ENCODE measurements at places on chromosomes 1 and 21. TPM values are rescaled to one million over a fixed set of nuclear protein-coding genes. Genes with fewer than 3 reads are reported as not detected.
A peak's percentile ranks its signal among the peaks of the same experiment; 100 is the strongest.

GRCh38 chr1:216910081-216910840 is 187.0 kb upstream of the ESRRG start:
- DNase-seq, result no peak

- no peak for DNase-seq
These were observed 14.1 kb downstream of the DDAH1 start for GRCh38 chr1:85450832-85451231.

DNA sequence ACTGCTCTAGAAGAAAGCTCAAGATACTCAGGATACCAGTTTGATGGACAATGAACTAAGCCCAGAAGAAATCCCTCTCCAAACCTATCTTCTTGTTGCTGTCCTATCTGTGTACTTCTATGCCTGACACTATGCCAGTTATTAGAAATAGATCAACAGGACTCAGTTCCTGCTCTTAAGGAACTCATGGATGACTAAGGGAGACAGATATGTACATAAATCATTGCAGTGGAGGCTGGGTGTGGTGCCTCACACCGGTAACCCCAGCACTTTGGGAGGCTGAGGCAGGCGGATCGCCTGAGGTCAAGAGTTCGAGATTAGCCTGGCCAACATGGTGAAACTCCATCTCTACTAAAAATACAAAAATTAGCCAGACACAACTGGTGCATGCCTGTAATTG is 42.4 kb upstream of the AK4 start:
- no peak for DNase-seq

- DNase-seq, result no peak
These were observed 22.9 kb downstream of the NIPAL3 start for GRCh38 chr1:24438423-24438901.

PCSK9 gene
- polyA plus RNA-seq, result 11.8 TPM

GRCh38 chr1:17141441-17142197 is 22.4 kb upstream of the PADI2 start:
- no peak for DNase-seq

SH3BGR gene
- polyA plus RNA-seq, result 5.6 TPM

DNA sequence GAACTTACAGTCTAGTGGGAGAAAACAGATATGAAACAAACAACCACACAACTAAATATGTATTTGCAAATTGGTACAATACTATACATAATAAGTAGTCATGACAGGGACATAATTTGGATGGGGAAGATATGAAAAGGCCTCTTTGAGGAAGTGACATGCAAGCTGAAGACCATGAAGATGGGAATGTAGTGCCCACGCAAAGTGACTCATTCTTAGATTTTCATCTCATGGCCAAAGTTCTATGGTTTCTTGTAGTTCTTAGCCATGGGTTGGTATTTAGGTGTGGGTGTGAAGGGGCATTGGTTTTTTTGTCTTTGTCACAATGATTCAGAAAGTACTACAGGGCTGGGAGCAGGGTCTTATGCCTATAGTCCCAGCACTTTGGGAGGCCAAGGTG is 105.4 kb upstream of the FAM78B start:
- no peak for DNase-seq

DNA sequence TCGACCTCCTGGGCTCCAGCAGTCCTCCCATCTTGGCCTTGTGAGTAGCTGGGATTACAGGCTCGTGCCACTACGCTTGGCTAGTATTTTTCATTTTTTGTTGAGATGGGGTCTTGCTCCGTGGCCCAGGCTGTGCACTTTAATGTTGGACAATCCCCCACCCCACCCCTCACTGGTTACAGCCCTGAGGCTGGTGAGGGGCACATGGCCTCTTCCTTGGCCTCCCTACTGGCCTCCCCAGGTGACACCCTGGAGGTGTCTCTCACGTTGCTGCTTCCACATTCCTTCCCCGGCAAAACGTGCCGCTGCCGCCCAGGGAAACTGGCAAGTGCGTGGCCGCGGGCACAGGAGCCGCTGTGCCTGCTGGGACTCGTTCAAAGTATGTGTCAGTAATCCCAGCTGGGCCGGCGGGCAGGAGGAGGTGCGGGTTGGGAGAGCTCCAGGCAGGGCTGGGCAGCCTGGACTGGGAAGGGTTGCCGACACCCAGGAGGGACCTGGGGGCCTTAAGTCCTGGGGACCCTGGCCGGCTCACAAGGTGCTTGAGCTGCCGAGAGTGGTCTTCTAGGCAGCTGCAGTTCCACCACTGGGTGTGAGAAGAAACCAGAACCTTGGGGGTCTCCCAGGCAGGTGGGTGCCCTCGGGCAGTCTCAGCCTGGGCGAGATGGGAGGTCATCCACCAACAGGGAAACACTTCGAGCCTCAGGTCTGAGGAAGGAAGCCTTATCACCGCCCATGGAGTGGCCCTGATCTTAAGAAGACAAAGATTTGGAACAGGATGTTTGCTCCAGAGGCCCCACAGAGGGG is 6.5 kb downstream of the WNT3A start:
- DNase-seq, result no peak

DNA sequence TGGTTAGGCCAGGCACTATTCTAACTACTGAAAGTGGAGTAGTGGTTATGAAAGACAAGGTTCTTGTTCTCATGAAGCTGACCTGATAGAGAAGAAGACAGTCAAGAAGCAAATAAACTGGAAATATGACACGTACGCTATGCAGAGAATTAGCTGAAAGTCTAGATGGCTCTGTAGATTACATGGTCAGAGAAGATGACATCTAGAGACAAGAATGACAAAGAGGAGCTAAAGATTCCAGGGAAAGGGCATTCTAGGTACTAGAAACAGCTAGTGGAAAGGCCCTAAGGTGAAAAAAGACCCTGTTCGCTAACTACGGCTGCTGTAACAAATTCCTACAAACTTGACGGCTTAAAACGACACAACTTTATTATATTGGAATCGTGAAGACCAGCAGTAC is 68.0 kb upstream of the NRIP1 start:
- no peak for DNase-seq

DNA sequence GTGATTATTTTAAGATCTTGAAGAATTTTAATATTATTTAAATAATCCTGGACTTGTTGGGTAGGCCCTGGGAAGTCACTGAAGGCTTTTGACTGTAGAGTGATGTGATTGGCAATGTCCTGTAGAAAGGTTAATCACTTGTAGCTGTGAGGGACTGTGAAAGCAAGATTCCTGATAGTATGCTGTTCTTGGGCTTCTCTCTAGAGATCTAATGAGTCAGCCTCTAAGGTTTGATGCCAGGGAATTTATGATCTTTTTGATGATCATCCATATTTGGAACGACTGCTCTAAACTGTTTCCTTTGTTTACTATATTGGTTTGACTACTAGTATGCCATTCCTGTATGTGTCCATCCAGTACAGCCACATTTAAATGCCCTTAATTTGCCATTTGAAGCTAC is 56.5 kb downstream of the CAMSAP2 start:
- no peak for DNase-seq

MAEL gene
- polyA plus RNA-seq, result 1.4 TPM

DNA sequence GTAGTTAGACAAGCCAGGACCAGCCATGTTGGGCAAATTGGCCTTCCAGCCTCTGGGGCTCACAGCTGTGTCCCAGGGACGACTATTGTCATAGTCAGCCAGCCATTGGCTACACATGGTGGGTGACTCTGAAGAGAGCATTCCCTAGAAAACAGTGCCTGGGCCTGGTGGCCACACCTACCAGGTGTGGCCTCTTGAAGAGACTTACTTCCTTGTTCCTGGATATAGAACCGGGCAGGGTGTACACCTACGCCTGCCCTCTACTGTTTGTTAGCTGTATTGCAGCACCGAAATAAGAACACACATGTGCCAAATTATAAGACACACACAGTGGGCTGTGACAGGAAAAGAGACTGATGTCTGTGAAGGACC is 134.6 kb upstream of the ARHGEF16 start:
- DNase-seq, result no peak

GRCh38 chr1:9439074-9439761 is 100.0 kb upstream of the SLC25A33 start:
- DNase-seq, result no peak

TGFB2 gene
- 10.0 TPM for polyA plus RNA-seq

CFAP141 gene
- not detected for polyA plus RNA-seq

- DNase-seq, result no peak
These were observed 34.5 kb upstream of the TDRD10 start for GRCh38 chr1:154467434-154468102.

SLAMF6 gene
- polyA plus RNA-seq, result 0.37 TPM

HHIPL2 gene
- 0.60 TPM for polyA plus RNA-seq

GRCh38 chr1:111756124-111756513 is 418 bp downstream of the DDX20 start:
- DNase-seq, result no peak

DNA sequence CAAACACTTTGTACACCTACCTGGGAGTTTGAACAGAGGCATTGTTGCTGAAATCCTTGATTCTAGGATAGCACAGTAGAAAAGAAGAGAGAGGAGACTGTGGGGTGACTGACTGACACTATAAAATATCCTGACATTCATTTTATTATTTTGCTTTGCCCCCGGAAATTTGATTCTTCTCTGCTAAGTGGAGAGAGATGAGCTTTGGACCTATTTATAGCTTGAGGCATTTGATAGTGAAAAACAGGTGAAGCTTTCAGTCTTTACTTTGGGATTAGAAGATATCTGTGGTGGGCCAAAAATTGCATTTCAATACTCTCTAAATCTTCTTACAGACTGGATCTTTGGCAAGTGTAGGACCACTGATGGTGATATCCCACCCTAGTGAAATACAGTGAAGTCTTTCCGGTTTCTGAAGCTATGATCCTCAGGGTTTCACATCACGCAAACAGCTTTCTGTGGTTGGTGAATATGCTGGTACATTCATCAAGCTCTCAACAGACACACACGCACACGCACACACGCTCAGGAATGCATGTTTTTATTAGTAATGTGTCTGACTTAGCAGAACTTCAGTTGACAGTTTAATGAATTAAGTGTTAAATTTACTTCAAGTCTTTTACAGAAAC is at the start of gene AMPD1:
AMPD1 (minus strand) TSS at position 117 of the 629 bp plus-strand sequence; CDS start at position 42, 75 bp downstream.
- DNase-seq, result no peak

- DNase-seq, result no peak
These were observed 930 bp downstream of the ARHGEF10L start for GRCh38 chr1:17540255-17541001.

GRCh38 chr1:70893381-70893780 is 154.2 kb downstream of the PTGER3 start:
- no peak for DNase-seq

DNA sequence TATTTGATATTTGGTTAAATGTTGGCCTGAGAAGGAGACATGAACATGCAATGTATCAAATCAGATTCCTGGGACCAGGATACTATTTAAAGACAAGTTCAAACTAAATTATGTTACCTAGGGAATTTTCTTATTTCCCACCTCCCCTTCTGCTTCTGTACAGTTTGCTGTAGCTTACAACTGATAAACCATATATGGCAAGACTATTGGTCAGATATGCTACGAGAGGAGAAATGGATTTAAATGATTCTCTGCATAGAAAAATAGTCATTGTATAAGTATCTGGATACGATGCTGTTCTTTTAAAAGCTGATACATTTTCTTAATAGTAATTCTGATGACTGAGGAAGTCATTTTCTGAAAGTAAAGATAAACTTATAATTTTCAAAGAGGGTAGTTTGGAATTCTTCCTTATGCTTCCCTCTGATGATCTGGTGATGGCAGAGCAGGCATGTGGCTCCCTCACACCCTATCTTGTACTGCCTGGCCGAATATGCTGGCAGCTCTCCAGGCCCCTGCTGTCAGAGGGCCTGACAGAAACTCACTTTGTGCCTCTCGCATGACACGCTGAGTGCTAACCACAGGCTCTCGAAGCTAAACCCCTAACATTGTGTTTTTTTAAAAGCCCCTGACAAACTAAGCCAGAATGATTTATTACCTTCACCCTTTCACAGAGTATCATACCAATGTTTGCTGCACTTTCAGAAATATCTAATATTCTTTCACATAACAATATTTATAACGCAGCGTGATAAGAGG is 19.4 kb downstream of the RRP15 start:
- no peak for DNase-seq

- no peak for DNase-seq
These were observed 299.9 kb upstream of the PROX1 start for GRCh38 chr1:213687832-213688231.

GRCh38 chr1:230753191-230753585 is 6.0 kb downstream of the CAPN9 start:
- no peak for DNase-seq

- no peak for DNase-seq
These were observed 3.9 kb downstream of the KDM4A start for GRCh38 chr1:43653893-43654292.

DNA sequence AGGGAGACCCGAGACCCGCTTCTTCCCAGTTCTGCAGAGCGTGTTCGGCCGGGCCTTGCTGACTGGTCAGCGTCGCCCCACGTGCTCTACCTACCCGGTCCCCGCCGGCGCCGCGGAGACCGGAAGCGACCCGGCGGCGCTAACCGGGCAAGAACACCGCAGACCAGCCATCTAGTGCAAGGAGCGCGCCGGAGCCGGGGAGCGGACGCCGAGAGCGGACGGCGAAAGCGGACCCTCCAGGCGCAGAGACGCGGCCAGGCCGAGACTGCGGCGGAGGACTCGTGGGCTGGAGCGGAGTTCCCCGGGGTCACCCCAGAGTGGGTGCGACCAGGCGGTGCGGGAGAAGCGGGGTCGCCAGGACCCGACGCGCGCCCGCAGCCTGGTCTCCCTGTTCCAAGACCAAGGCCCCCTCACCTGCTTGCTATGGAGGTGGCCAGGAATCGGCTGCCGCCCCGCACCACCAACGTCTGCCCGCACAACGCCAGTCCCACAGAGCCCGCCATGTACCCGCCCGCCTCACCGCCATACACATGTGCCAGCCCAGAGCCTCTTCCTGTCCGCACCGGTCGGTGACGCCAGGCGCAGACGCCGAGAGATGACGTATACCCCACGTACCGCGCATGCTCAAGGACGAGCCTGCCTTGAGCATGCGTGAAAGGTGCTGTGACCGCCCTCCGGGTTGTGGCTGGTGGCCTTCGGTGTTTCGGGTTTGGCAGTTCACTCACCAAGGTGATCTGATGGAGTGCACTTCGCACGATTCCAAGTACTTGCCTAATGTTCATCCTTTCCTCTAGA is at the start of gene WDR4:
WDR4 (minus strand) TSS at position 547 of the 795 bp plus-strand sequence; CDS start at position 503, 44 bp downstream.
- DNase-seq, result peak; percentile 96

KCNN3 gene
- 3.0 TPM for polyA plus RNA-seq
